ENCODE measurements at places on chromosomes 13 and 19.
A peak's percentile ranks its signal among the peaks of the same experiment; 100 is the strongest.

- DNase-seq, result no peak
Measured at GRCh38 chr13:102970542-102970941, 95.7 kb downstream of the SLC10A2 start.

DNA sequence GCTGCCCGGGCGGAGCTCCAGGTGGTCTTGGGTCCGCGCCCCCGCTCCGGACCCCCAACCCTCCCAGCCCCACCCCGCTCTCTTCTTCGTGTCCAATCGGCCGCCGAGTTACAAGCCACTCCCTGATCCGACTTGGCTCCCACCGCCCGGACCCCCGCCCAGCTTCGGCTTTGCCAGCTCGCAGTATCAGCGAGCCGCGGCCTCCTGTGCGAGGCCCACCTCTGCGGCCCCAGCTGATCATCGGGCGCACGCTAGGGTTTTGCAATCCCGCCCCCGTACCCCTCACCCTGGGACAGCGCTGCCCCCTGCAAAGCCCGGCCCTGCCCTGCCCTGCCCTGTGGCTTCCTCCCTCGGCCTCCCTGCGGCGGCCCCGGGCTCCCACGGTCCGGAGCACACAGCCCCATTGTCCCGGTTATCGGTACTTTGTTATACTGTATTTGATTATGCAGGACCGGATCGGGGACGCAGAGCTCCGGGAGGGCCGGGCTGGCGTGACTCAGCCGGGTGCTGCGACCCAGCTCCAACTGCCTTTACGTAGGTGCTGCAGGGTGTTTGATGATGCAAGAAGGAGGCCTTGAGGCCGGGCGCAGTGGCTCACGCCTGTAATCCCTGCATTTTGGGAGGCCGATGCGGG is 598 bp upstream of the LPAR2 start:
- DNase-seq, result peak; percentile 54

DNA sequence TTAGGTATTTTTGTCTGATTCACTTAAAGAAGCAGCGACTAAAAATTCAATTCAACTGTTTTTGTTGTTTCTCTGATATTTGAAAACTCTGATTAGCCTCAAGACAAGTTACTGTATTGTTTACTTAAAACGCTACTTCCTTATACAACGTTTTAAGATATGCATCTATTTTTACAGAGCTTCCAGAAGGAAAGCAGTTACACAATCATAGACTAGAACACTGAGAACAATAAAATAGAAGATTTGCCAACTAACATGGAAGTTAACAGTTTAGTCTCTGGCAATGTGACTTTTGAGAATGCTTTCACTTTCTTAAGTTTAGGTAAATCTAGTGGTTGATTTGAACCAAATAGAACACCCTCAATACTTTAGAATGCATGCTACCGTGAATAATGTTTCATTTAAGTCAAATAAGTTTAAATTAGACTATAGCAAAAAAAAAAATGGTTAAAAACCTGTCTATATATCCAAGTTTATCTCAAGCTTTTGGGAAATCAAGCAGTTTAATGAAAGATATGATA is 614.8 kb downstream of the DACH1 start:
- no peak for DNase-seq

DNA sequence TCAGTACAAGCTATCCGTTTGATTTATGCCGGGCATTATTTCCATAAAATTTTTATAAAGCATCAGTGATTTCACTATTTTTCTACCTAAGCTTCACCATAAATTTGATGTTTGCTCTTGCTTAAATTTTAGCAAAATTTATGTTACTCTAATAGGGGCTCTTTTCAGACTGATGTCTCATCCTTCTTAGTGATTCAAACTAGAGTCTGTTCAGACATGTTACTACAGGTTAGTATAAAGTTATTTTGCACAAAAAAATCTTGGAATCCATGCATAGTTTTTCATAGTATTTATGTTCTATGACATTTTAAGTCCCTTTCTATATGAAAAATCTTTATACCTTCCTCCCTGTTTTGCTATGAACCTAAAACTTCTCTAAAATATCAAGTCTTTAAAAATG is 1151.9 kb downstream of the SLITRK5 start:
- DNase-seq, result no peak

- no peak for DNase-seq
Measured at GRCh38 chr19:54316746-54317107, 3.8 kb upstream of the LILRA5 start.

- no peak for DNase-seq
Measured at GRCh38 chr13:42883771-42884467, 102.5 kb downstream of the FAM216B start.

GRCh38 chr19:48237057-48237456 is 18.7 kb downstream of the CARD8 start:
- DNase-seq, result no peak

GRCh38 chr13:98509271-98510155 is 67.4 kb downstream of the STK24 start:
- no peak for DNase-seq

GRCh38 chr19:49836176-49837008 is 14.6 kb upstream of the PTOV1 start:
- no peak for DNase-seq

GRCh38 chr13:24108615-24108965 is 51.9 kb upstream of the SPATA13 start:
- no peak for DNase-seq

DNA sequence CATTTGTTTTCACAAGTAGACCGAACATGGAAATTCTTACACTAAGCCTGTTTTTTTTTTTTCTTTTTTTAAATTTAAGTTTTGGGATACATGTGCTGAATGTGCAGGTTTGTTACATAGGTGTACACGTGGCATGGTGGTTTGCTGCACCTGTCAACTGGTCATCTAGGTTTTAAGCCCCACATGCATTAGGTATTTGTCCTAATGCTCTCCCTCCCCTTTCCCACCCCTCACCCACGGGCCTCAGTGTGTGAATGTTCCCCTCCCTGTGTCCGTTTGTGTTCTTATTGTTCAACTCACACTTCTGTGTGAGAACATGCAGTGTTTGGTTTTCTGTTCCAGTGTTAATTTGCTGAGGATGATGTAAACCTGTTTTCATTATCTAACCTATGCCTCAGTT is 2.6 kb downstream of the NLRP4 start:
- DNase-seq, result no peak

DNA sequence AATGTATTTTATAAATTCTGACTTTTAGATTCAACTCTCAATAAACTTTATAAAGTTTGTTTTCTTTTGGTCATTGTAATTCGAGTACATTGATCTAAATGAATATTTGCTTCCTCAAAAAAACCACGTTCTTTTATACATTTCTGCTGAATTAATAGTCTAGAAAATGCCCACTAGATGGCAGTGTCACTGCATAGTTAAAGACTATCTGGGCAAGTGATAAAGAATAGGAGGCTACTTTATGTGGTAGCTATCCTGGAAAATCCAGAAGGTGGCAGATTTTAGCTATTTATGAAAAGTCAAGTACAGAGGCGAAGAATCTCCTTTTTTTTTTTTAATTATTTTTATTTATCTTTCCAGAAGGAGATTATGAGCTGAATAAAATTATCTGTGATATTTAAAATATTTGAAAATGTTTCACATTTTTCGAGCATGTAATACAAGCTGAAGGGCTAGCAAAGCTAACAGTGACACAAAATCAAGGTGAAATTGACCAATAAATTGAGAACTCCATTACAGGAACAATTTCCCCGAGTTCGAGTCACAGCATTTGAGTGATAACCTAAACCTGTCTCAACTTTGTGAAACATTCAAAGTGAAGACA is 221.8 kb downstream of the OLFM4 start:
- peak; percentile 77 for DNase-seq

DNA sequence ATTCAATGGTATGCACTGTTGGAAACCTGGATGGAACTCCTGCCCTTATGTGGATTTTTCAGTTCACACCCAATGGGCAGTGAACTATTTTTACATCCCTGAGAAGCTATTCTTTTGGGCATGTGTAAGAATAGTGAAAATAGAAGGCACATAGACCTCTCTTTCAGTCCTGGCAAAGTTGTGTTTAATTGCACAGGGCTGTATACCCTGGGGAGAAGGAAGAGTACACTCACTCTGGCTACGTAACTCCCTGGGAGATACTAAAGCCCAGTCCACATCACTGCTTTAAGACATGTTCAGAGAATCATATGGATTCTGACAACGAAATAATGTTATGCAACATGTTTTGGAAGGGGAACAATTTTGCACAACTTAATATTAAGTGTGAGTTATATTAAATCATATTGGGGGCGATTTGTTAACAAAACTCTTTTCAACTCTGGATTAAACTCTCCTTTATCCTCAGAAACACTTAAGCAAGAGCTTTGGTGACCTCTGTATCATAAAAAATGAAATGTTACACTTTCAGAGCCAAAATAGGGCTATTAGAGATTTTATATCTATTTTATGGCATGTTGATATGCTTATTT is 166.1 kb downstream of the DCT start:
- no peak for DNase-seq

GRCh38 chr19:12721656-12722565 is 1.8 kb downstream of the TNPO2 start:
- DNase-seq, result peak; percentile 39

DNA sequence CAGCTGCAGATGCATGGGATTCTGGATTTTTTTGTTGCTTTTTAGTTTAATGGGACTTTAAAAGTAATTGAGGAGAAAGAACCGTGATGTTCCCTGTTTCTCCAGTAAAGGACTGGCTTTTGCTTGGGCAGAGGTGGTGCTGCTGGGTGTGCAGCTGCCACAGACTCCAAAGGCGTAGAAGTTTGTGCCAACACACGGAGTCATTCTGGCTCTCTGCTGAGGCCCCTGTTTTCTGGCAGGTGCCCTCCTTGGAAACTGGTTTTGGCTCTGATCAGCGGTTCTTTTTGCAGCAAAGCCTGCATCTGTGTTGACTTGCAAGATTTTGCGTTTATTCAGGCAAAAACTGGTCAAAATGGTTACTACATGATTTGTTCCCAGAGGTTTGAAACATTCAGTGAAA is 16.0 kb upstream of the QTRT1 start:
- DNase-seq, result no peak

DNA sequence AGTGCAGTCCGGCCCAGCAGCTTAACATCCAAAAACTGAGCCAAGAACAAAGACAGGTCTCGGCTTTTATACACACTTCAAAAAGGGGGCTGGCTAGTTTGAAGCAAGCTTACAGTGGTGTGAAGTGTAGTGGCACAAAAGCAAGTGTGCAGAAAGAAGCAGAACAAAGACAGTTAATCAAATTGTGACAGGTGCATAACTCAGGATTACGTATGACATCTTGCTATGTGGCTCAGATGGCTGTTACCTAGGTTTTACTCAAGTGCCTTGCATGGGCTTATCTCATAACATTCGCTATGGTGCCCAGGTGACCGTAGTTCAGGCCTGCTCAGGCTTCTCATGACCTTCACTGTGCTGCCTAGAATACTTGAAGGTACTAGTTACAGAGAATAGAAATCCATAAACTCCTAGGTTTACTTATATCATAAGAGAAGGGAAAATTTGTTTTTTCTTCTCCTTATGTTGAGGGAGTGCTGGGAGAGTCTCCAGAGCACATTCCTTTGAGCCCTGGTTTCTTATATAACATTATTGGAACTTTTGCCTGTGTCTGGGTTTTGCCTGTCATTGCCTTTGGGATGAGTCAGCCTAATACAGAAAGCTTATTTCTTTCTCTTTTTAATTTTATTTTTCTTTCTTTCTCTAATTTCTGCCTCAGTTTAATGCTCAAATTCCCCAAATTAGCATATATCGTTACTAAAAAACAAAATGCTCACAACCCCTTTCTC is 1629.1 kb upstream of the PCDH20 start:
- DNase-seq, result no peak

- DNase-seq, result no peak
Measured at GRCh38 chr13:113118261-113119021, 4.2 kb upstream of the F10 start.

DNA sequence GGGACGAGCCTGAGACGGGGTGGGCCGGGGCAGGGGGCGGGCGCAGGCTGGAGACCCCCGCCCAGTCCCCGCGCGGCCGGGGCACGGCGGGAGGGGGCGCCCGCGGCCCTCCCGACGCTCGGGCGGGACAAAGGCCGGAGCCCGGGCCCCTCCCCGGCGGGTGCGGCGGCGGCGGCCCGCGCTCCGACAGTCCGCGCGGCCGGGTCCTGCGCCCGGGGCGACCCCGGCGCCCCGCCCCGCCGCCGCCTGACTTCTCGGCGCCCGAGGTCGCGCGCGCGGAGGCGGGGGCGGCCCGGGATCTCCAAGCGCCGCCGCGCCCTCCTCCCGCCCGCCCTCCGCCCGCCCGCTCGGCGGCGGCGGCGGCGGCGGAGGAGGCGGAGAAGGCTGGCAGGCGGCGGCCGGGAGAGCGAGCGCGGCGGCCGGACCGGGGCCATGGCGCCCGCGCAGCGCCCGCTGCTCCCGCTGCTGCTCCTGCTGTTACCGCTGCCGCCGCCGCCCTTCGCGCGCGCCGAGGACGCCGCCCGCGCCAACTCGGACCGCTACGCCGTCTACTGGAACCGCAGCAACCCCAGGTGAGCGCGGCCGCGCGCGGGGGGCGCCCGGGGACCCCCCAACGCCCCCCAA is at the start of gene EFNA2:
EFNA2 (plus strand) TSS at position 137 of the 624 bp plus-strand sequence; CDS start at position 433, 296 bp downstream.
- no peak for DNase-seq

DNA sequence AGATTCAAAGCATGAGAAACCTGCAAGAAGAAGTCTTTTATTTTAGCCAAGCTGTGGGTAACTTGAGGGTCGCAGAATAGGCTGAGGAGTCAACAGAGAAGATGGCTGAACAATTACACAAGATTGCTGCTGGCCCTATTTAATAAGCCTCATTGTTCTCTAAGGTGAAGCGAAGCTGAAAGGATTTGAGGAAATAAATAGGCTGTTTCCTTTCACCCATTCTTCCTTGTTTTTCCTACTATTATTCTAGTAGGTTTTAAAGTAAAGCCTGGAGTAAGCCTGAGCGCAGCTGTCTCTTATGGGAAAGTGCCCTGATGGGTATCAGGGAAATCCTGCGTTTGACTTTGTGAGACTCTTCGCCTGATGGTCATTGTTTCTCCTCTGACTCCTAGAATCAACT is 25.0 kb upstream of the PCCA start:
- DNase-seq, result no peak

DNA sequence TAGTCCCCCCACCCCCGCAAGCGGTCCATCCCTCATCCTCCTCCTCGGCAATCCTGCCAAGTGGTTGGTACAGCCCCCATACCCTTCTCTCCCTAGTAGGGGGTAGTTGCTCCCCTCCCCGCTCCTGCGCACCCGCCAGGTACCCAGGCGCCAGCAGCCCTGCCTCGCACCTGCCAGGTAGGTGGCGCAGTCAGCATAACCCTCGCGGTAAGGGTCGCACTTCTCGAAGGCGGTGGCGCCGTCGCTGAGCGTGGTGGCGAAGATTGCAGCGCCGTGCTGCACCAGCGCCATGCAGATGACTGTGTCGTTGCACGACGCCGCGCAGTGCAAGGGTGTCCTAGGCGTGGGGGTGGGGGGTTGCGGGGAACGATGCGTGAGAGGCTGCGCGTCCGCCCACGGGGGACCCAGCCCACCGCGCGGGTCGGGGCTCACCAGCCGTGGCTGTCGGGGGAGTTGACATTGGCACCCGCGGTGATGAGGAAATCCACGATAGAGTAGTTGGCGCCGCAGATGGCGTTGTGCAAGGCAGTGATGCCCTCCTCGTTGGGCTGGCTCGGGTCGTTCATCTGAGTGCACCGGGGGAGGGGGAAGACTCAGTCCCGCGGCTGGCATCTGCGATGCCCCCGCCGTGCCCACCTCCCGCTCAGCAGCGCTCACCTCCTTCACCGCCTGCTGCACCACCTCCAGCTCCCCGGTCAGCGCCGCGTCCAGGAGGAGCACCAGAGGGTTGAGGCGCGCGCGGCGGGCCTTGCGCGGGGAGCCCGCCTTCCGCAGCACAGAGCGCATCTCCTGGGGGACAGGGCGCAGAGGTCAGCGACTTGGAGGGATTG is 15.2 kb upstream of the ERCC2 start:
- peak; percentile 6 for DNase-seq

GRCh38 chr19:38290631-38291147 is 13.4 kb upstream of the C19orf33 start:
- no peak for DNase-seq
